ENCODE measurements at places on chromosomes 7 and 10.

GRCh38 chr7:100719523-100720278 is 567 bp upstream of the EPO start:
- H3K4me3 ChIP-seq, result peak overlapping the region; percentile 66
- peaks cover 47% of the 10 kb centered on the region for H3K27me3 ChIP-seq
- peak; percentile 51 for DNase-seq
- H3K27ac ChIP-seq, result no peak overlapping the region
- no peaks in the 10 kb centered on the region for H3K36me3 ChIP-seq

DNA sequence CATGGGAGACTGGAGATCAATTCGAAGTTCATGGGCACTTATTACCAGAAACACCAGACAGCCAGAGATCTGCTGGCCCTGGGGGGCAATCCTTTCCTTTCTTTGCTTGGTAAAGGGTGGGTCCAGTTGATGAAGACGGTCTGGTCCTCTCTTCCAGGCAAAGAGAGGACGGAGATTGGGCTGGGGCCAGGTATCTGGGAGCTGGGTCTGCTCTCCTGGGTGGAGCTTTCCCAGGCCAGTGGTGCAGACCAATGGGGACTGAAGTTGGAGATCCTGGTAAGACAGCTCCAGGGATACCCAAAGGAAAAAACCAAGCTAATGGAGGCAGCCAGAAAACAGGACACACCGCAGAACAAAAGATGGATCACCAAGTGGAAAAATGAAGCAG is 18.3 kb downstream of the NOD1 start:
- H3K27ac ChIP-seq, result no peak overlapping the region
- no peaks in the 10 kb centered on the region for H3K27me3 ChIP-seq
- no peak for DNase-seq
- H3K36me3 ChIP-seq, result no peaks in the 10 kb centered on the region
- H3K4me1 ChIP-seq, result no peaks in the 10 kb centered on the region

- no peak overlapping the region for H3K4me3 ChIP-seq
- no peak overlapping the region for H3K27ac ChIP-seq
- no peaks in the 10 kb centered on the region for H3K4me1 ChIP-seq
- no peak for DNase-seq
- no peaks in the 10 kb centered on the region for H3K36me3 ChIP-seq
These were observed 35.4 kb downstream of the CDCA7L start for GRCh38 chr7:21910253-21910652.

- no peaks in the 10 kb centered on the region for H3K36me3 ChIP-seq
- no peak for DNase-seq
- H3K4me3 ChIP-seq, result no peak overlapping the region
- no peak overlapping the region for H3K27ac ChIP-seq
These were observed 7.3 kb upstream of the GRIFIN start for GRCh38 chr7:2483494-2483893.

- no peaks in the 10 kb centered on the region for H3K36me3 ChIP-seq
- DNase-seq, result peak; percentile 85
- H3K27ac ChIP-seq, result no peak overlapping the region
These were observed 5.3 kb downstream of the CYP26C1 start for GRCh38 chr10:93065675-93066543.

DNA sequence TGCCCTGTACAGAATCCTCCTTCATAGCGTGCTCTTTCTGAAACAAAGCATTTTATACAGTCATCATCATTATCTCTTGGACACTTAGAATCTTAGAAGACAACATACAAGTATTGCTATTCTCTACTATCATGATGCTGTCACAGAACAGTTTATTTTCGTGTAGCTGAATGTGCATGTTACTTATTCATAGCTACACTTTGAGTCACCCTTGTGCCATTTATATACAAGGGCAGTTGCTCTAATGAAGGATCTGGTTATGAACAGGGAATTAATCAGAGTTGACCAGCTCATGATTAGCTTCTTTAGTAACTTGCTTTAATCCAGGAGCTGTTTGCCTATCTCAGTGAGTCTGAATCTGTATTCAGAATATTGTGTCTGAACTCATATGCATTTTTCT is 11.2 kb downstream of the CASP2 start:
- DNase-seq, result no peak
- no peak overlapping the region for H3K27ac ChIP-seq
- H3K36me3 ChIP-seq, result peaks cover 95% of the 10 kb centered on the region
- H3K27me3 ChIP-seq, result no peaks in the 10 kb centered on the region

DNA sequence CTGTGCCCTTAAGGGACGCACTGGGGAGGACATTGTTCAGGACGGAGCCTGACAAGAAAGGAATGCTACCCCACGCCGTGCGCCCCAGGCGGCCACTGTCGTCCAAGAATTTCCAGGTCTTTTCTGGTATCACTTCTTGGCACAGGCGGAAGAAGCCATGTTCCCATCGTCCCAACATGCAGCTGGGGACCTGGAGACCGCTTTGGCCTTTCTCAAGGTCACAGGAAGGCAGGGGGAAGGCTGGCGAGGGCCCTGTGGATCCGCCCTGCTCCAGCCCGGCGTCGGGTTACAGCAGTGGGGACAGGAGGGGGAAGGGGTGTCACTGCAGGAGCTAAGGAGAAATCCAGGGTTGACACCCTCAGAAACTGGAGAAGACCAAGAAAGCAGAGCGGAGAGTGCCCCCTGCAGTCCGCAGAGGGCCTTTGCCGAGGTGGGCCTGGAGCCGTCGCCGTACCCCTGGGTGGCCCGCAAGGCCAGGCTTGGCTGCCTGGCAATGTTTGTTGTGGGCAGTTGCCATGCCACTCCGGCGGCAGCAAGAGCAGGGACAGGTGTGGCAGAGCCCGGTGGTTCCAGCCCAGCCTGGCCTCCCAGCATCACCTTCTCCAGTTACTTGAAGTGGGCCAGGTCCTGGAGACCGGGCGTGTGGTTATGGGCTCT is 104.1 kb downstream of the LHPP start:
- no peaks in the 10 kb centered on the region for H3K36me3 ChIP-seq
- no peak overlapping the region for H3K4me3 ChIP-seq
- peak; percentile 93 for DNase-seq
- H3K27me3 ChIP-seq, result no peaks in the 10 kb centered on the region
- H3K4me1 ChIP-seq, result peaks cover 6% of the 10 kb centered on the region

GRCh38 chr10:44995581-44995913 is 5.2 kb upstream of the ZNF22 start:
- no peak overlapping the region for H3K4me3 ChIP-seq
- no peaks in the 10 kb centered on the region for H3K4me1 ChIP-seq
- no peaks in the 10 kb centered on the region for H3K27me3 ChIP-seq
- no peak overlapping the region for H3K27ac ChIP-seq
- DNase-seq, result no peak
- H3K36me3 ChIP-seq, result no peaks in the 10 kb centered on the region

GRCh38 chr7:71521506-71521905 is 389.6 kb downstream of the GALNT17 start:
- DNase-seq, result no peak
- no peak overlapping the region for H3K27ac ChIP-seq
- H3K36me3 ChIP-seq, result peaks cover 83% of the 10 kb centered on the region
- no peak overlapping the region for H3K4me3 ChIP-seq
- no peaks in the 10 kb centered on the region for H3K4me1 ChIP-seq
